ENCODE measurements at places on chromosomes 16 and 17. TPM values are rescaled to one million over a fixed set of nuclear protein-coding genes. Genes with fewer than 3 reads are reported as not detected.

Gene COX10
- 12.5 TPM for total RNA-seq

Gene MYH13
- total RNA-seq, result not detected

Gene KRT17
- total RNA-seq, result 2,552 TPM

Gene CDH16
- total RNA-seq, result 2.5 TPM

Gene ZNRF1
- 67.4 TPM for total RNA-seq

Gene ZNF785
- total RNA-seq, result 2.7 TPM

Gene ITPRIPL2
- 78.6 TPM for total RNA-seq

Gene PRCD
- 0.73 TPM for total RNA-seq

Gene NOG
- not detected for total RNA-seq

Gene SLC13A2
- not detected for total RNA-seq
